ENCODE measurements at places on chromosomes 12 and 14.
A peak's percentile ranks its signal among the peaks of the same experiment; 100 is the strongest.

DNA sequence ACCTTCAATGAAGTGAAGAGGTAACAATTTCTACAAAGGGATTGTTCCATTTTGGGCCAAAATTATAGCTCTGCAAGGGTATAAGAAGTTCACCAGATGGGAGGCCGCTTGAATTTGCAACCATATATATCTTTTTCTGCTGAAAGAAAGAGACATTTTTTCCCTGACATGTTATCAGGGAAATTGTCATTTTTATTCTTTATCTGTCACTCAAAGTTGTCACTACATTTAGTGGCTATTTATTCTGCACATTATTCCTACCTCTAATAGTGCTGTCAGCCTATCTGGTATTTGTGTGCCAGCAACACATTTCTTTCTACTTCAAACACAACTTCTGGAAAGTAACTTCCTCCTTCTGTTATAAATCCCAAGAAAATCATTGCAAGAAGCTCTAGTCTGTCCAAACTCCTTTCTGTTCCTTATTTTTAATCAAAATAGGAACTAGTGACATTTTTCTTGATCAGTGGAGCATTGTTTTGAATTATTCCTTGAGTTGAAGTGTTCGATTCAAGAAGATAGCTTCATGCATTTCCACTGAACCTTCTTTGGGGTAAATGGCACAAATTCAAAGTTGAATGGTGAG lies 137.9 kb upstream of the ATP2B1 start:
- no peak for DNase-seq

DNA sequence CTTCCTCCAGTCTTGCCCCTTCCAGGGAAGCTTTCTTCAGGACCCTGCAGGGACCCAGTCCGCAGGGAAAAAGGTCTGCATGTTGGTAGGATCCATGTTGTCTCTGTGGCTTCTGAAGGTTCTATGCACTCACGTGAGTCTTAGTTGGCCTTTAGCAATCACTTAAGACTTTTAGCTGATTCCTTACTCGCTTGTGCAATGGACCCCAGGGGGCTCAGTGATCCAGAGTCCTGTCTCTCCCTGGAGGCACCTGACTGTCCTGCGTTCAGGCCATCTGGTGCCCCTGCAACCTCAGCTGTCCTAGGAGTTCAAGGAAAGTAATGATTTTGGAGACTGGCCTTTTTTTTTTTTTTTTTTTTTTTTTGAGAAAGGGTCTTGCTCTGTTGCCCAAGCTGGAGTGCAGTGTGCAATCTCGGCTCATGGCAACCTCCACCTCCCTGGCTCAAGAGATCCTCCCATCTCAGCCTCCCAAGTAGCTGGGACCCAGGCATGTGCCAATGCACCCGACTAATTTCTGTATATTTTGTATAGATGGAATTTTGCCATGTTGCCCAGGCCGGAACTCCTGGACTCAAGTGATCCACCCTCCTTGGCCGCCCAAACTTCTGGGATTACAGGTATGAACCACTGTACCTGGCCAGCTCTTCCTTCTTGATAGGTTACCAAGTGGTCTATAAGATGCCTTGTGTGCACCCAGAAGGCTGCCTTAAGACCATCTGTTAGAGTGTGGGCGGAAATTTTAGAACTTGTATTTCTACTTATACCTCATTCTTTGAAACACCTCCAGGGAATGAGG lies 4.6 kb downstream of the IFI27L2 start:
- DNase-seq, result no peak

GRCh38 chr14:100844846-100845245 lies 18.9 kb downstream of the MEG3 start:
- no peak for DNase-seq

GRCh38 chr12:56257491-56258067 lies 605 bp downstream of the ANKRD52 start:
- DNase-seq, result no peak

- no peak for DNase-seq
These were observed 164.4 kb downstream of the TSPAN9 start for GRCh38 chr12:3241621-3242020.

DNA sequence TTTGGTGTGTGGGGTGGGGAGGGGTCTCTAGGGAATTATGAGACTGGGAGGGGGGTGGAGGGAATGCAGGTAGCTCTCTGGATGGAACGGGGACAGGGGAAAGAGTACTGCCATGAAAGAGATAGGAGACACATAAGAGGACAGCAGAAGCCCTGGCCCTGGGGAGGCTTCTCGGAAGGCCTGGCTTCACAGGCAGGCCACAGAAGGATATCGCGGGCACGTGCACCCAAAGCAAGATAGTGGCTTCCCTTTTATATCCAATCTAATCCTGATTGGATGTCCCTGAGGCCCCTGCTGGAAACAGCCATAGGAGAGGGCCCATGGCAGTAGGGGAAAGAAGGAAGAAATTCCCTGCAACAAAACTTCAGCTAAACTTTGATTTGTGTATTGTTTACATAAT lies 113.5 kb downstream of the GCH1 start:
- DNase-seq, result no peak

DNA sequence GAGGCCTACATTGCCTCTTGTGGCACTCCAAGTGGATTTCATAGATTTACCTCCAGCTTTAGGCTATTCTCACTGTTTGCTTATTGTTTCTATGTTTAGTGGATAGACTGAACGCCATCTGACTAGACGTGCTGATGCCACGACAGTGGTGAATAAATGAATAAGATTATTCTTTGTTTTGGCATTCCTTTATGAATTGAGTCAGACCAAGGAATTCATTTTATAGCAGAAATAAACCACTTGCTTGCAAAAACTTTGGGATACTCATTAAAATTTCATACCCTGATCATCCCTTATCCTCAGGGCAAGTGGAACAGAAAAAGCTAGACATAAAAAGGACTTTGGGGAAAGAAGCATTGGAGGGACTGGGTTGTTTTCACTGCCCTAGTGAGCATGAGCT lies 71.7 kb upstream of the FERMT2 start:
- DNase-seq, result no peak

DNA sequence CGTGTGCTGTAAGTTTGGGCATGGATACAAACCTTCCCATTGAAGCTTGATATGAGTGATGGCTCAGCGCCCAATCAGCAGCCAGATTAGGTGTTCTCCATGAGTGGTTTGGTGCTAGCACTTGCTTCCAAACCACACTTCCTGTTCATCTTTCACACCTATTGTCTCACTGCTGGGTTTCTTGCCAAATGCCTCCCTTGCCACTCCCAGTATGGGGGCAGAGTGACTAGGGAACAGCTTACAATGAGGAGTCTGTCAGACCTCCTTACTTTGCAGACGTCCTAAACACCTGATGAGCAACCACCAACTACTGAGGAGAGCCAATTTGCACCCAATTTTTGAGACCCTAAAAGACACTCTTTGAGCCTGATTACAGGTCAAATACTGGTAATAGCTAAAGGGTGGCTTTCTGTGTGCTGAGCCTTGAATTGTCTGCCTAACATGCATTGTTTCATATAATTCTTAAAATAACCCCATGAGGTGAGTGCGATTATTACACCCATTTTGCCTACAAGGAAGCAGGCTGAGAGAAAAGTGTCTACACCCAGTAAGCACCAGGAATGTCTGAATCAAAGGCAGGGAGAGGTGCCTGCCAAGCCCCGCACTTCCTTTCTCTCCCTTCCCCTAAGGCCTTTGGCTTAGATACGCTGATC lies 48.4 kb upstream of the FOS start:
- DNase-seq, result peak; percentile 54

DNA sequence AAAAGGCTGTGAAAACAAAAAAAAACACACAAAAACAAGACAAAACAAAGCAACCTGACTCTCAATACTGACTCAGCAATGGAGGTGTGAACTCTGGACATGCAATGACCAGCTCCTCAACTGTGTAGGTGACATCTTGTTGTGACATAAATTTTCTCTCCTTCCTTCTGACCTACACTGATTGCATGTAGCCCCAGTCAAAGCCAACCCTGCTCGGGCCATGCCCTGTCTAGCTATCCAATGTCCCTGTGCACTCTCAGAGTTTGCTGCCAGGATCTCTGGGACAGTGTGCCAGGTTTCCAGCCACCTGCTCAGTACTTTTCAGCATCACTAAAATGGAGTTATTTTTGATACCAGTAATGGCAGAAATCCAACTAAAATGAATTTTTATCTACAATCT lies 18.9 kb upstream of the CRACR2A start:
- no peak for DNase-seq

DNA sequence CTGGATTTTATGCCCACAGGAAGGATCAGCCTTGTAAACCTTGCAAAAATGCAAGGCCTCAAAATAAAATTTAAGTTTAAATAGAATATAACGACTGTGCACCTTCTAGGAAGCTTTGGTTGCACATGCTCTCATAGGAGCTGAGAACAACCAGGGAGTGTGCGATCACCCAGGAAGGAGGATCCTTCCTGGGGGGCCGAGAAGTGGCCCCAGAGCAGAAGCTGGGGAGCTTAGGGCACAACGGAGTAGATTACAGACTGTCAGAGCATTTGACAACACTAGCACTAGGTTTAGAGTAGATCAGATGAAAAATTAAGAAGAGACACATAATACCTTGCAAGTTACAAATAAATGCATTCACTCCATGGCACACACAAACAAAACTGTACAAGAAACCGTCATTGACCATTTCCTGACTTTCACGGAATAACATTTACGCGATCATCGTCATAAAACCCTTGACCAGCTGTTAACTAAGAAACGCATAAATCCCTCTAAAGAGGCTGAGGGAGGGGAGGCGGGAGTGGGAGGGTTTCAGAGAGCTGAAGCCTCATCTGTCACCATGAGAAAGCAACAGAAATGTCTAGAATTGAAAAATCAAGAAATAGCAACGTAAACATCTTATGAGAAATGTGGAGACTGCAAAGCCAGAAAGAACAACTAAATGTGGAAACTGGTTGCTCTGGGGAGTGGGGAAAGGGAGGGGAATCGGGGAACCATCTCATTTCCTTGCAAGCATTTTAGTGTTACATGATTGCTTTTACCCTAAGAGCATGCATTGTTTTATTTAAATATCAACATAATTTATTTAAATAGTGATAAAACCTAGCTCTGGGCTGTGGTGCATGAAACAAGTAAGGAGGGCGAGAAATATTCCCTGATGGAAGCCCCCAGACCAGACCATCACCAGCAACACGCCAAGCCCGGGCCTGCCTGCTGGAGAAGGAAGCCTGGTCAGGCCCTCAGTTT lies 13.1 kb upstream of the CCDC85C start:
- DNase-seq, result no peak

GRCh38 chr14:98682726-98683125 lies 589.3 kb downstream of the BCL11B start:
- no peak for DNase-seq

DNA sequence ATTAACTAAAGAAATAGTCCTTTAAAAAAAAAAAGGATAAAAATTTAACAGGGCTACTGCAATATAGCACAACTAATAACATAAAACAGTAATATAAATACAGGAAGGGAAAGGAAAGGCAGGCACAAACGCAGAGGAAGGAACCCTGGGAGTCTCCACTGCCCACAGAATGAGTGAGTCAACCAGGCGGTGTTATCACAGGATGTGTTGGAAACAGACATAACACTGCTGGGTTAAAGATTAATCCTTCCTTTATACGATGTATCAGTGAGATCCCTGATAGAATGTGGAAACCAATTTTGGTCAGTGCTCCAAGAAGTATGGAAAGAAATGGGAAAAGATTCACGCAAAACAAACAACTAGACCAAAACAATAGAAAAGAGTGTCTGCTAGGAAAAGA lies 47.9 kb downstream of the FGD6 start:
- DNase-seq, result no peak

- no peak for DNase-seq
These were observed 4.9 kb downstream of the OR10P1 start for GRCh38 chr12:55641595-55641994.

DNA sequence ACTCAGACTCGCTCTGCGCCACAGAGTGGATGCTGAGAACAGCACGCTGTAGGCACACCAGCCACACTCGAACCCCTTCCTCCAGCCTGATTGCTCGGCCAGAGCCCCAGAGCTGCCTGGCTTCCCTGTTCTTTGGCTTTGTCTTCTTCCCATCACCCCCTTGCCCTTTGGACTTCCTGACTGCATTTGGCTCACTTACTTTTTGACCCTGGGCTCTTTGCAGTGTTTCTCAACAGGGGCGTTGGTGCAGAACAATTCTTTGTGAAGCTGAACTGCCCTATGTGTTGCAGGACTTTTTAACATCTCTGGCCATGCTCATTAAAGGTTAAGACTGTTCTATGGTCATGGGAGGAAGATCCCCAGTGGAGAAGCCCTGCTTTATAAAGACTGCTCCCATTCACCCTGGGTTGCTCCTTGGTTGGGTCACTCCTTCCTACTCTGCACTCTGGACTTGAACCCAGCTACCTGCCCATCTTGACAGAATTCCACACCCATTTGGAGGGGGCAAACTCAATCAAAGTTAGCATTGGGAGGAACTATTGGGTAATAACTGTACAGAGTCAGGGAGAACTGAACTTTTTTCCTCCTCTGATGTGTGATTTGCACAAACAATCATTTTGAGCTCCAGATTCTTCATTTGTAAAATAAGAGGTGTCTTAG lies 127.7 kb upstream of the PLEKHG7 start:
- DNase-seq, result no peak

DNA sequence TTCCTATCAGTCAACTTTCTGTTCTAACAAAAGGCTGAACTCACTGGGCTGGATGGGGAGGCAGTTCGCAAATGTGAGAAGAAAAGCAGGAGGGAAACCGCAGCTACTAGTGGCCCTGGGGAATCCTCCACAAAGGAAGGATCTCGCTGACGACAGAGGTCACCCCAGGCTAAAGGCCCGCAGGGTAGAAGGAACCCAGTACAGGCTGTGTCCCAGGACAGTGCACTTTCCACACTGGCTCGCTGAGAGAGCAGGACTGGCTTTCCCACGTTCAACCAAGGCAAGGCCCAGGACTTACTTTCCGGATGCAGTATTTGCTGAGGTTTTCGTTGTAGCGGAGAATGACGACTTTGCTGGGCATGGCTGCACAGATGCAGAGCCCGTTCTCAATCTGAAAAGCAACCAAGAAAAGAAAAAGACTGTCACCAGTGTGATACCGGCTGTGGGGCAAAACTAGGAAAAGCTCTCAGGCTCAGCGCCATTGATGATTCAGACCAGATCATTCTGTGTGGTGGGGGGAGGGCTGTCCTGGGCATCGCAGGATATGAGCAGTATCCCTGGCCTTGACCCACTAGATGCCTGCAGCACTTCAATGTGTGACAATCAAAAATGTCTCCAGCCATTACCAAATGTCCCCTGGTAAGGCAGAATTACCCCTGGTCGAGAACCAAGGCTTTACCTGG lies 36.3 kb downstream of the PRKAB1 start:
- no peak for DNase-seq

DNA sequence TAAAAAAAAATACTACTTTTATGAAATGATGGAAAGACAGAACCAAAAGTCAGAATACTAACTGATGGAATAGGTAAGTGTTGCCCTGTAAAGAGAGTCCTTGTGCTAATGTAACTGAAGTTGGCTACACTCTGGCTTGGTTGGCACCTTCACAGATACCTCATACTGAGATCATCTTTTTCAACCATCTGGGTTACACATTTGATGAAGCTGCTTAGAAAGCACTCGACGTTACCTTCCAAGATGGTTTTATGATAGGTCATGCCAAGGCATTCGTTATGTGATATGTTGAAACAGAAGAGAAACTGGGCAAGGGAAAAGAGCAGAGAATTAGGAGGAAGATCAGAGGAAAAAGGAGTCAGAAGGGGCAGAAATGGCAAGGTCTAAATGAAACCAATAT lies 203.8 kb downstream of the ADAMTS20 start:
- DNase-seq, result no peak

Measured in activated gamma-delta T cell treated with Interleukin-2 at 50 U/mL for 16 hours (primary cell).